ENCODE measurements at places on chromosomes 5 and 9.

GRCh38 chr5:112691758-112692157, 45.9 kb upstream of the APC start:
- no peak for DNase-seq

- DNase-seq: no peak
Observed at GRCh38 chr5:16886366-16886736, 49.7 kb downstream of the MYO10 start.

DNA sequence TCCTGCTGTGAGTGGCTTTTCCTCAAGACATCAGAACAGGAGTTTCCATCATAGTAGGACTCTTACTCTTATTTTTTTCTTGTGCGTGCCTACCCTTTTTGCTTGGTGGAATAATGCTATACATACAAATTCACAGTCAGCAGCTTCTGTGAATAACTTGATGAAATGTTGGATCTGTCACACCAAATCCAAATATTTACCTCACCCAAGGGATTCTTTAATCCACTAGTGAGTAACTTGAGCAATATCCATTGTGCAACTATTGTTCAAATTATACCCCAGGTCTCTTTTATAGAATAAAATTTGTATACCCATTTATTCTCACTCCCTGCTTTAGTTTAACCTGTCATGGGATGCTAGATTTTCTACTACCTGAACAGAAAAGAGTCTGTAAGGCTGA, 1078.3 kb upstream of the EDIL3 start:
- no peak for DNase-seq

- DNase-seq: no peak
Observed at GRCh38 chr5:31415009-31415923, 116.6 kb downstream of the DROSHA start.

- DNase-seq: no peak
Observed at GRCh38 chr5:124719113-124719967, 27.1 kb downstream of the ZNF608 start.

- no peak for DNase-seq
Observed at GRCh38 chr5:32143617-32144377, 30.3 kb downstream of the GOLPH3 start.

- DNase-seq: no peak
Observed at GRCh38 chr9:9750719-9751118, 862.1 kb downstream of the PTPRD start.

DNA sequence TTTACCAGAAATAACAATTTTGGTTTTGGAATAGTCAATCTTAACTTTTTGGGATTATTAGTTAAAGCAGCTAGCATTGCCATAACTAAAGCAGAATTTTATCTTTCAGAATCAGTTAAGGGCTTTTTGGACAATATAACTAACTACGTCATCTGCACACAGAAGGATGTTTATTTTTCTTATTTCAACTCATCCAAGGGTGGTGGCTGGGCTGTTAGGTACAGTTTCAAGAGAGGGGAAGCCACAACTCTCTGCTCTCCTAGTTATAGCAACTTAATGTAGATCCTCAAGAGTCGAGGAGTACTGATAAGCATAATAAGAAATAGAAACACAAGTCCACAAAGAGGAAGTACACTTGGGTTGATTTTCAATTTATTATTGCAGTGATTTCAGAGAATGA, 65.6 kb downstream of the ANKRD55 start:
- DNase-seq: no peak

DNA sequence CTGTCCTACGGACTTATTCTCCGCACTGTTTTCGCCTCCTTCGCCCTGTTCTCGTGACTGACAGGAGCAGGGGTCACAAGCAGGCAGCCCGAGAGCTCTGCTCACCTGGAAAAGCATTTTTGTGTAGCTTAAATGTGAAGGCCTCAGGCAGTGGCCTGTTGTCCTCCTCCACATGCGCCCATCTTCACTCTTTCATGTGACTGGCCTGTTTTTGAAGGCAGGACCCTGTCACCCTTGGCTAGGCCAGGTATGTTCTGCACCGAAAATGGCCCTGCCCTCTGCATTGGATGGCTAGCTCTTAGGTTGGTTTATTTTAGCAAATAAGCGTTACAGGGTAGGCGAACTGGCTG, 614 bp upstream of the CPLANE1 start:
- DNase-seq: no peak

DNA sequence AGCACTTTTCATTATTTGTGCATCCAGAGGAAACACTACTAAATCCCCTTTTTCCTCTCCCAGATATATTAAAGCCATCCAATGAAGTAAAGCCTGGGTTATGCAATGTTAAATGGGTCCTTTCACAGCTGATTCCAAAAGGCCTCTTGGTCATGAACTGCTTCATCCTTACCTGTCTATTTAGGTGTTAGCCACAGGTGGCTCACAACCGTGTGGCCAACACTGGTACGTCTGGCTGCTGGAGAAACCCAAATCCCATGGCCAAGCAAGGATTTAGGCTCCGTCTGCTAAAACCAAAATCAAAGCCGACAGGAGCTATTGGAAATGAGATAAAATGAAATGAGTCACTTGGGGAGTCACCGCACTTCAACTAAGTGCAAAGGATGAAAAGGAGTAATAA, 193.9 kb downstream of the ADCY2 start:
- no peak for DNase-seq

- no peak for DNase-seq
Observed at GRCh38 chr9:79395755-79396154, 176.0 kb upstream of the TLE4 start.

GRCh38 chr9:28888806-28889205, 1315.5 kb upstream of the C9orf72 start:
- DNase-seq: no peak

DNA sequence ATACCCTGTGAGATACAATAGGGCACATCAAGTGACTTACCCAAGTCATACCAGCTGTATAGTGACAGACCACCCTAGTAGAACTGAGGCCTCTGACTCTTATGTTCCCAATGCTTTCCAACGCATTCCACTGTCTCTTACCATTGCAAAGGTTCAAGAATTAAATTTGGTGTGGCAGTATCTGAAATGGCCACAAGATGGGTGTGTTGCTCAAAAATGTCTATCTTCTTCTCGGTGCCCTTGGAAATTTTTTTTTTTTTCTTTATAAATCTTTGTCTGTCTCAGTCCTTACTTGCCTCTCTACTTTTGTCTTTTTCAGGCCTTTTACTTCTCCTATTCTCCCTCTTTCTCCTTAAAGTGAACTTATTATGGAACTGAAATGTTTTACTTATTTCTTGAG, 48.4 kb downstream of the GPR21 start:
- peak; percentile 26 for DNase-seq

- no peak for DNase-seq
Observed at GRCh38 chr5:116360008-116360853, 214.4 kb downstream of the SEMA6A start.

DNA sequence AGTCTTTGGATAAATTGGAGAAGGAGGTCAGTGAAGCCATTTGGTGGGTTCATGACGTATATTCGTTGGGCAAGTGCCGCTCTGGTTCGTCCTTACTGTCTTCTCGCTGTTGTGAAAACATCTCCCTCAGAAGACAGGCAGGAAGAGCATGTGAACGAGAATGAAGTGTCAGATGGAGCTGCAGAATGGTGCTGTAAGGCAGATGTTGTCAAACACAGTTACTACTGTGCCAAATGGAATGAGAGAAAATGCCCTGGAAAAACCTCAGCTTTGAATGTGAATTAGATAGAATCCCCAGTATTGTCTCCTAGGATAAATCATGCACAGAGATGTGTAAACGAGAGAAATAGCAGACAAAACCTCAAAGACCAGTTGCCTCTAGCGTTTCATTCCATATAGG, 121.5 kb downstream of the CAMK4 start:
- DNase-seq: no peak

Data from nephron progenitor cell (in vitro differentiated cells).